Activated naive CD4-positive, alpha-beta T cell (primary cell): ENCODE measurements at places on chromosomes 1 and 21.
A peak's percentile ranks its signal among the peaks of the same experiment; 100 is the strongest.

DNA sequence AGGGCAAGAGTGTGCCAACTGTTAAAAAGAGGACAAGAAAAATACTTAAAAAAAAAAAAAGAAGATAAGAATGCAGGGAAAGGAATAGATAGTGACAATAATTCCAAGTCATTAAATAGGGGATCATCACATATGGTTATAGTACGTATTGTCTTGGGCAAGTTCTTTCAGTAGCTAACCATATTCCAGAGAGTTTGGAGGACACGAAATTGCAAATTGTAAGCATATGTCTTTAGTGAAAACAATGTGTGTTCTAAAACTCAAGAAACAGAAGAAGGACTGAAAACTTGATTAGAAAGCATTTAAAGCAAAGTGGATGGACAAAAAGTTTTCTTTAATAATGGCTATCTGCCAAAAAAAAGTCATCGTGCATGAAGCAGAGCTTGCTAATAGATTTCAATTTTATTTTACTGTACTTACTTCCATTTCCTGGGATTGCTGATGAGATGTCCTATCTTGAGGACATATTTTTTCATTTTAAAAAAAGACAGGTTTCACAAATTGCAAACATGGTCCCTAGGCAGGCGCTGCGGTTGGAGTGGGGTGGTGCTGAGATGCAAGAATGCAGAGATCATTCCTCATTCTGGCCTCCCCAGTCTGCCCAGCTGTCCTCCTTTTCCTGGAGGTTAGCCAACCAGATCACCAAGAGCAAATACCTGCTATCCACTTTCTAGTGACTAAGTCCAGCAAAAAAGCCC lies 11.9 kb downstream of the TSPAN2 start:
- DNase-seq = no peak

DNA sequence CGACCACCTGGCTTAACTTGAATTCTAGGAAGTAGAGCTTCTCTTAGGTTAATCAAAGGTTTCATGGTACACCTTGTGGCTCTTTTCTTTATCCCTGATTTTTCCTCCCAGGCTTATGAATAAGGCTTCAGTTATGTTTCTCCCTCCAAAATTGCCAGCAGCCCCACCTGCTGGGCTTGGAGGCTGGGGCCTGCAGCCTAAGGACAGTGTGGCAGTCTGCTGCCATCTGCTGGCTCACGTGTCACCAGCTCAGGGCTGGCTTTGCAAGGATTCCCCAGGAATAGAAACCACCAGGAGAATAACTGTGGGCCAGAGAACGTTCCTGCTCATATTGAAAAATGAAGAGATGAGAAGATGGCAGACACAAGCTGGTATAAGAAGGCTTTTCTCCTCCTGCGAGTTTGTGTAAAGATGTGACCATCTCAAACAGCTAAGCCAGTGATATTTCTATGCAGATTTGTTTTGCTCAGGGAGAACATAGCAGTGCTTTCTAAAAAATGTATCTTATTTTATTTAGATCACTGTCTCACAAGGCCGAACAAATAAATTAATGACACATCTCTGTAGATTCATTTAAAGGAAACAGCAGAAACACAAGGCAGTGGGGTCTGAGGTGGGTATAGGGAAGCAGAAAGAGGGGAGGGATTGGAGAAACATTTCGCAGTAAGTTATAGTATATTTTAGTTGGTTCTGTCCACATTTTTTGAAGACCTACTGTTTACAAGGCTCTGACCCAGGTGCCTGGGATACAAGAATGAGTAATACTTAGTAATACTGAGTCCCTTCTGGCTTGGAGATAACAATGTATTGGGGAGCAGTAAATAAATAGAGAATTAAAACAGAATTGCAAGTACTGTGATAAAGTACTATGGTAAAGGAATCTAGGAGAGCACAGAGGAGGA lies 291.1 kb upstream of the SGIP1 start:
- DNase-seq = peak; percentile 20

DNA sequence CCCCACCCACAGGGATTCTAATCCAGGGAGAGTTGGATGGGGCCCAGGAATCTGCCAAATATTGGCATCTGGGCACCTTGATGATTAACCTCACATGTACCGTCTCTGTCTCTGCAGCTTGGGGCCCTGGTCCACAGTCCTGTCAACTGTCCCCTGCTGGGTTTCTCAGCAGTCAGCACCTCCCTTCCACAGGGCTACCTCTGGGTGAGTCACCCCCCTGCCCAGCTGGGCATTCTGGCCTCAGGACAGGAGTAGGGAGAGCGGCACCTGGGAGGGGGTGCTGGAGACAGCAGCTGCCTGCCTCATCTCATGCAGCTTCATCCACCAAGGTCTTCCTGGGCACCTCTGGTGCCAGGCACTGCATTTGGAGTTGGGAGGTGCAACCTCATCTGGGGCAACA lies 100.6 kb upstream of the ACTL8 start:
- no peak for DNase-seq

DNA sequence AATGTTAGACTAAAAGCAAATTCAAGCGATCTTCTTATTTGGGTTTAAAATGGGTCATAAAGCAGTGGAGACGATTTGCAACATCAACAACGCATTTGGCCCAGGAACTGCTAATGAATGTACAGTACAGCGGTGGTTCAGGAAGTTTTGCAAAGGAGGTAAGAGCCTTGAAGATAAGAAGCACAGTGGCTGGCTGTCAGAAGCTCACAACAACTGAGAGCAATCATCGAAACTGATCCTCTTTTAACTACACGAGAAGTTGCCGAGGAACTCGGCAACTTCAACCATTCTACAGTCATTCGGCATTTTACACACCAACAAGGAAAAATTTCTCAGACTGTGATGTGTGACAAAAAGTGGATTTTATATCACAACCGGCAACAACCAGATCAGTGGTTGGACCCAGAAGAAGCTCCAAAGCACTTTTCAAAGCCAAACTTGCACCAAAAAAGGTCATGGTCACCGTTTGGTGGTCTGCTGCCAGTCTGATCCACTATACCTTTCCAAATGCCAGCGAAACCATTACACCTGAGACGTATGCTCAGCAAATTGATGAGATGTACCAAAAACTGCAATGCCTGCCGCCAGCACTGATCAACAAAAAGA lies 47.9 kb downstream of the ASH1L start:
- DNase-seq = no peak

DNA sequence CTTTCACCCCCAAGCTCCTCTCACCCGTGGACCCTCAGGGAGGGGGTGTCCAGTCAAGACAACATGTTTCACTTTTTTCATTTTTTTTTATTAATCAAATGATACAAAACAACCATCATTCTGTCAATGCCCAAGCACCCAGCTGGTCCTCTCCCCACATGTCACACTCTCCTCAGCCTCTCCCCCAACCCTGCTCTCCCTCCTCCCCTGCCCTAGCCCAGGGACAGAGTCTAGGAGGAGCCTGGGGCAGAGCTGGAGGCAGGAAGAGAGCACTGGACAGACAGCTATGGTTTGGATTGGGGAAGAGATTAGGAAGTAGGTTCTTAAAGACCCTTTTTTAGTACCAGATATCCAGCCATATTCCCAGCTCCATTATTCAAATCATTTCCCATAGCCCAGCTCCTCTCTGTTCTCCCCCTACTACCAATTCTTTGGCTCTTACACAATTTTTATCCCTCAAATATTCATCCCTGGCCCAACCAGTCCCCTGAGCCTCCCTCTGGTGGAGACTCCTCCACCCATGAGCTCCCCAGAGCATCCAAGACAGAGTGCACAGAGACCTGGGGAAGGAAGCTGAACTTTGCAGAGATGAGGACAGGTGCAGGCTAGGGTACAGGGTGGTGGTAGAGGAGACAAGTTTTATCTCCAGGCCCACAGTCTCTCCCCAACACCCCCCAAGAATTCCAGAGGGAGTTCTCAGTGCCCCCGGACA lies 1.4 kb upstream of the S100A16 start:
- no peak for DNase-seq

DNA sequence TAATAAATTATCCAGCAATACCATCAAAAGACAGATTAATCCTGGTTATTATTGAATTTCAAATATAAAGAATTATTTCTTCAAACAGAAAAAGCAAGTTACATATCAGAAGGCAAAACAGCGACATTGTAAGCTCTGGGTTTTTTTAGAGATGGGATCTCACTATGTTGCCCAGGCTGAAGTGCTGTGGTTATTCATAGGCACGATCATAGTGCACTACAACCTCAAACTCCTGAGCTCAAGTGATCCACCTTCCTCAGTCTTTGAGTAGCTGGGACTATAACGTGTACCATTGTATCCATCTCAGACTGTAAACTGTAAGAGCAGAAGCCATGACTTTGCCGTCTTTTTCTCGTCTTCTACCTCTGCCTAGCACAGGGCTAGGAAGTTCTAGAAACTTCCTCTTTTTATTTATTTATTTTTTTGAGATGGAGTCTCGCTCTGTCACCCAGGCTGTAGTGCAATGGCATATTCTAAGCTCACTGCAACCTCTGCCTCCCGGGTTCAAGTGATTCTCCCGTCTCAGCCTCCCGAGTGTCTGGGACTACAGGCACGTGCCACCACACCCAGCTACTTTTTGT lies 20.0 kb upstream of the GPX7 start:
- DNase-seq = no peak

DNA sequence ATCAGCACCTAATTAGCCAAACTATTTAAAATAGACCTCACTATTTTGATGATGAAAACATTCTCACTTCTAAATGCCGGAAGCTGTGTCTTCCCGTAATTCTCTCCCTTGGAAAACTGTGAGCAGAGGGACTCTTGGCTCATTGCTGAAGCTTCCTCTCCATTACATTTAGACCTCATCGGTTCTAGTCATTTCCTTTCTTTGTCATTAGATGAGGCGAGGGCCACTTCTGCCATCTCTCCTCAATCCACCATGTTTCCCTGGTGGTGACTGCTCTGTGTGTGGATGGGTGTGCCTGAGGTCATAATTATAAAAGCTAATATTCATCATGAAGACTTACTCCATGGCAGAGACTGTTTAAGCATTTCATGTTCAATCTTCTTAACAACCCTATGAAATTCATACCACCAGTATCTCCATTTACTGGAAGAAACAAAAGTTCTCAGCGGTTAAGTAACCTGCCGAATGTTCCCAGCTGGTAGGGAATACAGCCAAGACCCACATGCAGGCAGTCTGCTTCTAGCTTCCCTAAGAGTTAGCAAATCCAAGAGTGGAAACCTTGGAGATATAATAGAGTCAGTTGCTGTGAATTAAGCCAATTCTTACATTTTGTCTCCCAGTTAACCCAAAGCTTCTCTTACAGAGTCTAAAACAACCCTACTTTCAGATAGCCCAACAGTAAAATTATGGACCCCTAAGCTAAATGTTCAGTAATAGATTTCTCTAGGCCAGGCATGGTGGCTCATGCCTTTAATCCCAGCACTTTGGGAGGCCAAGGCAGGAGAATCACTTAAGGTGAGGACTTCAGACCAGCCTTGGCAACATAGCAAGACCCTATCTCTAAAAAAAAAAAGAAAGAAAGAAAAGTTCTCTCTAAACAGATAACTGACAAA lies 156.2 kb downstream of the ZBTB18 start:
- DNase-seq = no peak

- no peak for DNase-seq
These were observed 45.4 kb downstream of the RPL5 start for GRCh38 chr1:92877081-92877711.

DNA sequence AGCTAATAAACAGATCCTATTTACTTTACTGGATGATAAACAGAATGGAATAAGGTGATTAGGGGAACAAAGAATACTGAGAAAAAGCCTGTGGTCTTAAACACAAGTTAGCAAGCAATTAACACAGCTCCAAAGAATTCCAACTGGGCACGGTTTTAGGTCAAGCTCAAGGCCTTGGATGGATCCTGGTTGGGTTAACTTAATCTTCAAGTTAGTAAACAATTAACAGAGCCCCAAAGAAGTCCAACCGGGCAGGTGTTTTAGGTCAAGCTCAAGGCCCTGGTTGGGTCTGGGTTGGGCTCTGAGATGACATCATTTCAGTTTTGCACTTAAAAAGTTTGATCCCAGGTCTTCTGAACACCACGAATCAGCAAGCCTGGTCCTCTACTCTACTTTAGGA lies 1086.3 kb upstream of the TMPRSS15 start:
- DNase-seq = no peak

DNA sequence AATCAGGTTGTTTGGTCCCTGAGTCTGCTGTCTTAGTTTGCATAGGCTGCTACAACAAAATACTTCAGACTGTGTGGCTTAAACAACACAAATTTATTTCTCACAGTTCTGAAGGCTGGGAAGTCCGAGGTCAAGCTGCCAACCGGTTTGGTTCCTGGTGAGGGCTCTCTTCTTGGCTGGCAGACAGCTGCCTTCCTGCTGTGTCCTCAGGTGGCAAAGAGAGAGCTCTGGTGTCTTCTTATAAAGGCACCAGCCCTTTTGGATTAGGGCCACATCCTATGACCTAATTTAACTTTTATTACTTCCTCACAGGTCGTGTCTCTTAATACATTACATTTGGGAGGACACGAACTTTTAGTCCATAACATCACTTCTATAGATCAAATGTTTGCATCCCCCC lies 89.6 kb upstream of the CD34 start:
- DNase-seq = no peak

GRCh38 chr1:21012937-21013336 lies 163.8 kb downstream of the EIF4G3 start:
- no peak for DNase-seq

DNA sequence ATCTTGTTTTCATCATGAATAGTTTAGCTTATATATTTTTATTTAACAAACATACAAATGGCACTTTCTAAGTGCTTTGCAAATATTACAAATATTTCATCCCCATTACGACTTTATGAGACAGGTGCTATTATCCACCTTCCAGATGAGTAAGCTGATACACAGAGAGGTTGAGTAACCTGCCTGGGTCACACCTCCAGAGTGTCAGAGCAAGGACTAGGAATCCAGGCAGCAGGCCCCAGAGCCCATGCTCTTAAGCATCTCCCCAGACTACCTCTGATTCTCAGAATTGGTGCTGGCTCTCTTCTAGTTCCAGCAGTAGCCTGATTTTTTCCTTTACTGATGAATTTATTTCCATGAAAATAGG lies 40.0 kb downstream of the EPHB2 start:
- DNase-seq = no peak

- DNase-seq = peak; percentile 22
These were observed 32.1 kb downstream of the CD244 start for GRCh38 chr1:160830321-160831153.

- no peak for DNase-seq
These were observed 674 bp upstream of the ATXN7L2 start for GRCh38 chr1:109482791-109483671.

DNA sequence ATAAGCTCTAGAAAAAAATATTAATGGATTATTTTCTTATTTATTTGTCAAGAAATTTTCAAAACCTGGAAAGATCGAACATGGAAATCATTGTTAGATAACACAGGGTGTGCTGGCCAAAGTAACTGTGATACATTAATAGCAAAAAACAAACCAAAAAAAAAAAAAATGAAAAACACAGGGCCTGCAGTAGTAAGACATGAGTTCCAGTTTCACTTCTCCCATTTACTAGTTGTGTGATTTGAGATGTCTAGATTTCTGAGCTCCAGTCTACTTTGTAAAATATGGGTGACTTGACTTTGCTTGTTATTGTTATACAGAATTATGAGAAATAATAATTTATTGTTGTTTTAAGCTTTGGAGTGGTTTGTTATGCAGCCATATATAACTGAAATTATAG lies 13.6 kb downstream of the FAM177B start:
- DNase-seq = no peak

- DNase-seq = no peak
These were observed 100.4 kb downstream of the PSMG1 start for GRCh38 chr21:39082656-39083376.
